ENCODE measurements at places on chromosomes 3 and 15. TPM values are rescaled to one million over a fixed set of nuclear protein-coding genes. Genes with fewer than 3 reads are reported as not detected.

- DNase-seq, result no peak
Measured at GRCh38 chr3:151024339-151024738, 51.8 kb upstream of the CLRN1 start.

DNA sequence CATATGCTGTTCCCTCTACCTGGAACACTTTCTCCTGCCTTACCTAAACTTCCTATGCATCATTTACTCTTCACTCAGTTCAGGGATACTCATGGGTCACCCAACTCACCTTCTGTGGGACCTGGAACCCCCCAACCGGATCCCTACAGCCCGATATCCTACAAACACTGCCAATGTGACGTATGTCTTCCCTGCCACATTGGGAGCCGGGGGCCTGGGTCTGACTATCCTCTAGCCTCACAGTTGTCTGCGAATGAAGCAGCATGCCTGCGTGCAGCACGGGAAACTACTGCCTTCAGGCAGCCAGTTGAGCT is 405 bp downstream of the NPRL2 start:
- no peak for DNase-seq

GRCh38 chr3:146250449-146251382 is at the start of gene PLSCR4:
Gene PLSCR4, minus strand, starts transcription at chr3:146251105. Its CDS starts 29,034 bp downstream, at chr3:146222071.
- peak; percentile 83 for DNase-seq

Gene DAPK2
- total RNA-seq, result 7.3 TPM

DNA sequence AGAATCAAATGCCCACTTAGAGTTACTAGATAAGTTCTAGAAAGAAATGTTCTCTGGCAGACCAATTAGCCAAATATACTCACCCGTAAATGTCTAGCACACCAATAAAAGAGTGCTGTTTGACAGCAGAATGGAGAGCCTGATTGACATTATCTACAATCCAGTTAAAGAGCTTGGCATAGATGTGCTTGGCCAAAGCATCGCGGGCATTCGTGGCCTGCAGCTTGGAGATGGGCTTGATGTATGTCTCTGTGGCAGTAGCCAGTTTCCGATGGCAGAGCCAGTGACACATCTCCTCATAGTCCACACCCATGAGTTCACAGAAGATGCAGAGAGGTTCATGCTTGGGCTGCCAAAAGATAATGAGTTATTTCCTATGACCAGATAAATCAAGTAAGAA is 101.5 kb upstream of the MYO5C start:
- DNase-seq, result no peak

DNA sequence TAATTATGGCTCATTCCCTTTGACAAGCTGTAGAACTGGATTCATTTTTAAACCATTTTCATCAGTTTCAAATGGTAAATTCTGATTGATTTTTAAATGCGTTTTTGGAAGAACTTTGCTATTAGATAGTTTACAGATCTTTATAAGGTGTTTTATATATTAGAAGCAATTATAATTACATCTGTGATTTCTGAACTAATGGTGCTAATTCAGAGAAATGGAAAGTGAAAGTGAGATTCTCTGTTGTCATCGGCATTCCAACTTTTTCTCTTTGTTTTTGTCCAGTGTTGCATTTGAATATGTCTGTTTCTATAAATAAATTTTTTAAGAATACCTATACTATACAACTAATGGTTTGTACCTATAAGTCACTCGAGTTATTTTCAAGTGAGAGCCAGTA is 62.7 kb downstream of the PXYLP1 start:
- peak; percentile 43 for DNase-seq

DNA sequence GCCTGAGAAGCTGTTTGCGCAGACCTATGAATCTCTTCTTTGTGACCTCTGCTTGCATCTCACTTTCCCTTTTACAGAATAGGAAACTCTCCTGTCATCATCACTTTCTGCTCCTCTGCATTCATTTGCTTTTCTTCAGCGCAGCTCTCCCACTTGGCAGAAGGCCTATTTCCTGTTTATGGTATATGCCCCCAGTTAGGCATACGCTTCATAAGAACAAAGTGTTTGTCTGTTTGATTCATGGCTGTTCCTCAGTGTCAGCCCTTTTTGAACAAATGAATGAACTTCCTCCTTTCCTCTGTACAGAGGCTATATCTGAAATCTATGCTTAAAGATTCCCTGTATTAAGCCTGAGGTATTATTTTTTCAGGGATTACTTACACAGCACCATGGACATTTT is 1216.9 kb upstream of the GBE1 start:
- no peak for DNase-seq

Gene NAALADL2
- 5.1 TPM for total RNA-seq

Gene SKOR1
- 0.12 TPM for total RNA-seq

Gene HLTF
- total RNA-seq, result 110 TPM

Gene GATM
- total RNA-seq, result 1.1 TPM
